ENCODE measurements at places on chromosomes 6 and 20.

- no peak for DNase-seq
Observed at GRCh38 chr6:140001005-140001404, 626.6 kb upstream of the CITED2 start.

- DNase-seq = peak; percentile 16
Observed at GRCh38 chr20:38805958-38806854, 709 bp downstream of the PPP1R16B start.

DNA sequence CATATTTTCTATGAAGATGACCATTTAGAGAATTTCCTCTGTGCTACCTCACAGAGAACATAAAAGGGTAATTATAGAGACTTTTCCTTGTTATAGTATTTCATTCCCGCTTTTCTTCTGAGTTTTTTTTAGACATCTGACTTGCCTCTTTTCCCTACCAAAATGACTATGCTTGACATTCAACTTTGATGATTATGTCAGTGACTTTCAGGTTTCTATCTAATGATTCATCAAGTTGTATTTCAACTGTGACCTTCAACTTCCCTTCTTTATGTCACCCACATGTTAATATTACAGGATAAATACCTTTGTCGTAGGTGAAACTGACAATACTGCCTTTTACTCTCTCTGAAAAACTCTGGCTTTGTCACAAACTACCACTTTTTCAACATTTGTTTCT lies 95.3 kb downstream of the MLIP start:
- no peak for DNase-seq

DNA sequence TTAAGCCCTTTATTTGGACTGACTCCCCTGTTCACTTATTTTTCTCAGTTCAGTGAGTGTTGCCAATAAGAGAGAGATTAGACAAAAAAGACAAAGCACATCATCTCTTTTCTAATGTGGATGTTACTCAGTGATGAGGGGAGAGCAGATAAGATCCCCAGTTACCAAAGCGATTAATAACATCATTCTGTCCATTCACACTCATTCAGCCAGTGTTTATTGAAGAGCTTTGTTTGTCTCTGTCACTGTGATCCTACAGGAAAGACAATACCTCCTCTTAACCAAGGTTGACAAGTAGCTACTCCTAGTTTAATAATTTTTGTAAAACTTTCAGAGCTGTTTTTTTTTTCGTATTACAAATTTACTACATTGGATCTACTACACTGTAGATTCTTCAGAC lies 163.0 kb downstream of the EYA4 start:
- DNase-seq = no peak

DNA sequence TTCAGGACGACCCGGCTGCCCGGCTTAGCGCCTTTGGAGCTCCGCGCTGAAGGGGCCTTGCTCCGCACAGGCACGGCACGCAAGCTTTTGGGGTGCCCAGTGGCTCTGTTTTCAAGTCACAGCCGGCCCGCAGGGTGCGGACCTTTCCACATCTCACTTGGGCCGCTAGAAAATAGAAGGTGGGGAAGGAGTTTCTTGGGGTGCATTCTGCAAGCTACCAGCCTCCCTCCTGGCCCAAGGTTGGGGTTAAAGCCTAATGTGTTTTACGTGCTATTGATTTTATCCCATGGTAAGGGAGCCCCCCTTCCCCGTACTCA lies 561 bp downstream of the KAT14 start:
- no peak for DNase-seq

- DNase-seq = no peak
Observed at GRCh38 chr6:15804164-15805154, 141.6 kb upstream of the DTNBP1 start.

DNA sequence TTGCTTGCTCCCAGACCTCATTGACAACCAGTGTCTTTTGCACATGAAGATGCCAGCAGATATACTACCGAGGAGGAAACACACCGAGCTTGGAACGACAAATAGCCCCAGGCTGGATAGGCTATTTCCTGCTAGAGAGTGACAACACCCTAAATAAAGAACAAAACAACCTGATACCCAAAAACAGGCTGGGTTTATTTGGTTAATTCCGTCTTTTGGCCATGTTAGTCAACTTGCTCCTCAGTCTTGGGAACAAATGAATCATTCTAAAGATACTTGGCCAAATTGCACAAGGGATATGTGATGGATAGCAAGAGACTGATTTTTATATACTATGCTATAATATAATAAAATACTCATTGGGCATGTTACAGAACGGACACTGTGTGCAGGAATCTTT lies 11.5 kb upstream of the MUC22 start:
- no peak for DNase-seq

DNA sequence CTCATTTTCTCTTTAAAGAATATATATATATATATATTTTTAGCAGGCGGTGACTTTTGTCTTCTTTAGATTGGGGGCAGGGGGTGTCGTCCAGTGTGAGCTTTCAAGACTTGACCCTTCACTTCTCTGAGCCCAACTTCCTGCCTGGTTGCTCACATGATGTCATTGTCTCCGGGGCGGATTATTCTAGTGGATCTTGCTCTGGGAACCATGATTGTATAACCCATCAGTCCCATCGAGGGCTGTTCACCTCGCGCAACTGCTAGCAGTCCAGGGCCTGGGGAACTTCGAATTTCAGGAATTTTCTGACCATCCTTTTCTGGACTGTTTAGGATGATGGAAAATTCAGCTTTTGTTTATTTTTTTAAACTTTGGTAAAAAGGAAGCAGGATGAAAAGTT lies 1.0 kb downstream of the IGF2R start:
- DNase-seq = peak; percentile 90

DNA sequence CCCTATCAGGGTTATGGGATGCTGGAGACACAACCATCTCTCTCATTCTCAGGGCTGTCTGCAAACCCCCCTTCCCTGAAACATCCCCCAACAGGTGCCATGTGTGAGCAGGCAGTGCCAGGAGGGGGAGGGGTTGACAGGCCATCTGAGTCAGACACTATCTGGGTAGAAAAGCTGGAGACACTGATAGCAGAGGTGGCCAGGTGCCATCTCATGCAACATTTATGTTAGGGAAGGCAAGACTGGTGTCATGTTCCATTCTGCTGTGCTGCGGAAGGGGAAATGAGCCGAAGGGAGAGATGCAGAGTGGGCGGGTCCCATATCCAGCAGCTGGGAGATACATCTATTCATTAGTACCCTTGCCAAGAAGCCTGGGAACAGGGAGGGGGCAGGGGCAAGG lies 3.5 kb downstream of the LHFPL5 start:
- DNase-seq = no peak

GRCh38 chr6:3881711-3882421 lies 32.7 kb downstream of the FAM50B start:
- no peak for DNase-seq

DNA sequence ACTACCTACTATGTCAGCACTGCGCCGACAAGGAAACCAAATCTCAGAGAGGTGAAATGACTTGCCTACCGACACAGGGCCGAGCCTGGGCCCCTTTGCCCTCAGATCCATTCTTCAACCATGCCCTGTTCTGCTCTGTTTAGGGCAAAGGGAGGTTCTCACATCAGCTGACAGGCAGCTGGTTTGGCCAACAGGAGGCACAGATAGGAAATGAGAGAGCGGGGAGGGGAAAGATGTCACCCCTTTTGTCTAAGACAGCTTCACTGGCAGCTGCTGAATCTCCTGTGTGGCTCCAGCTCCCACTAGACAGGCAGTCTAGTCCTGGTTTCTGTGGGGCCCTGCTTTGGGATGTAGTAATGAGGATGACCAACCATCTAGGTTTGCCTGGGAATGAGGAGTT lies 158.7 kb downstream of the TMEM200A start:
- DNase-seq = no peak

DNA sequence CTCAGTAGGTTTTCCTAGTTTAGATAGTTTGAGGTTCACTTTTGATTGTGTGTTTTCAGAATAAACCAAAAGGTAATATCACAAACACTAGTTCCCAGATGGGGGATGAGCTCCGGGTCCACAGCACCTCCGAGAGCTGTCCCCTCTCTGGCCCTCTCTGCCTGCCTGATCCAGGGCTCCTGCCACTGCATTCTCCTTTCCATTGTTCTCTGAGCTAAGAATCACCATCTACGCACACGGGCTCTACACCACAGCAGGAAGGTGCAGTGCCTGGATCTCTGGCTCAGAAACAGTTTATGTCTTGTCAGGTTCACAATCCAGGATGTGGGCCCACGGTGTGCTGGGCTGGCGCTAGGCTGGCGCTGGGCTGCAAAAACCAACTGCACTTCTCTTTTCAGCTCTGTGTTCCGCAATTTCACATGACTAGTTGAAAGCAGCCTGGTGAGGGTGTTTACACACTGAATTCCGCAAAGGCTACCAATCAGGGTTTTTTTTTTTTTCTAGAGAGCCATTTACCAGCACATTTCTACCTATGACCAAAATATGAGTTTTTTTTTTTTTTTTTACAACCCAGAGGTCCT lies 167.5 kb downstream of the SOD2 start:
- no peak for DNase-seq

DNA sequence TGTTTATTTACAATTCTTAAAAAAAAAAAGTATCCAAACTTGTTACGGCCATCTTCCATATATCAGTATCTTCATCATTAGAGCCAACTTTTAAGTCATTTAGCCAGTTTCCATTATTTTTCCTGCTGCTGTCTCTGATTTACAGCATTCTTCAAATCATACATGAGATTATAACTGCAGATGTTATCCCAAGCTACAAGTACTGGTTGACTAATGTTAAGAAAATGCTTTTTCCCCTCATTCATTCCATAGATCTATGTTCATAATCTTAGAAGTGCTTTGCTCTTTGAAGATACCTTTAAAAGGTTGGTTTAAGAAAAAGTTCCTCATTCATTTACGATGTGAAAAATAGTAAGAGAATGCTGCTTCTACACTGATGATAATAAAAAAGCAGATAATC lies 158.7 kb downstream of the RNGTT start:
- no peak for DNase-seq

DNA sequence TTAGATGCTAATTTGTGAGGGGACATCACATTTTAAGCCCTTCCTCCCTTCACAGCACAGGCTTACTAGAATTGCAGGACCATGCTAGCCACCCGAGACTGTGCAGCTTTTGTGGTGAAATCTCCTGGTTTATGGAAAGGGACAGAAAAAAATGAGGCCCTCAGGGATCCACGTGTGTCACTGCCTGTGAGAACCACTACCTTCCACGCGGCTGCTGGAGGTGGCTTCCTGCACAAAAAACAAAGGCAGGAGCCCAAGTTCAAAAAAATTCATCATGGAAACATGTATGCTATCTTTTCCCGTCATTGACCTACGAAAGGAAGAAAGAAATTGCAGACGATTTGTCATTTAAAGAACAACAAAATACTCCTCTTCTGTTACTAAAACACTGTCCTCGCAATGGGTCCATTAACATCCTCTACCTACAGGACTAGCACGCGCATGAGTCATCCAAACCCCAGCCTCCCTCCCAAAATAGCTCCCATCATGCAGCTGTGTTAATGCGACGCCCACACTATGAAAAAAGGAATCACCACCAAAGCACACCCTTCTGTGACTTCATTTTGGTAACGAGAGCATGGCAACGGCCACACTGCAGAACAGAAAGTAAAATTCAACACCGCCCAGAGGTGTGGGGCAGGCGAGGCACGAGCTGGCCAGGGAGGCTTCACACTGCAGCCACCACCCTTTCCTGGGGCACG lies 45.7 kb downstream of the RAMACL start:
- DNase-seq = no peak

DNA sequence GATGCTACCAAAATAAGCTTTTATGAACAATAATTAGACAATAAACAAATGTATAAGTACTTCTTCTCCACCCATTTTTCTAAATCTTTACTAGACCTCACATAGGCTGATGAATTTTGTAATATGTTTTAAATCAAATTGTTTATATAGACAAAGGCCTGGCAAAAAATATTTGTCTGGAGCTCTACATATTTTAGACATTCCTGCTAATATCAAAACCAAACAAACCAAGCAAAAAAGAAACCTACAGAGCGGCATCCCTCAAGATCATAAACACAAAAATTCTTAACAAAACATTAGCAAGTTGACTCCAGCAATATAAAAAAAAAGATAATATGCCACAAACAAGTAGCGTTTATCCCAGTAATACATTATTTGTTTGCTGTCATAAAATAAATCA lies 87.2 kb downstream of the ADAT2 start:
- DNase-seq = no peak

GRCh38 chr6:53431704-53432103 lies 83.0 kb upstream of the ELOVL5 start:
- DNase-seq = no peak

GRCh38 chr6:83311231-83311630 lies 118.1 kb downstream of the RWDD2A start:
- DNase-seq = no peak

DNA sequence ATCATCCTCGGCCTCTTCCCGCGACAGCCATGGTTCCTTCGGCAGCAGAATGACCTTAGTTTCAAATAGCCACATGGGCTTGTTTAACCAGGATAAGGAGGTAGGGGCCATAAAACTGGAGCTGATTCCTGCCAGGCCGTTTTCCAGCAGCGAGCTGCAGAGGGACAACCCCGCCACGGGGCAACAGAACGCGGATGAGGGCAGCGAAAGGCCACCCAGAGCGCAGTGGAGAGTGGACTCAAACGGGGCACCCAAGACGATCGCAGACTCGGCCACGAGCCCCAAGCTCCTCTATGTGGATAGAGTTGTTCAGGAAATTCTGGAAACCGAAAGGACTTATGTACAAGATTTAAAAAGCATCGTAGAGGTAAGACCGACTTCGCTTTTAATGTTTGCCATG lies 131.8 kb upstream of the MTHFD1L start:
- no peak for DNase-seq

DNA sequence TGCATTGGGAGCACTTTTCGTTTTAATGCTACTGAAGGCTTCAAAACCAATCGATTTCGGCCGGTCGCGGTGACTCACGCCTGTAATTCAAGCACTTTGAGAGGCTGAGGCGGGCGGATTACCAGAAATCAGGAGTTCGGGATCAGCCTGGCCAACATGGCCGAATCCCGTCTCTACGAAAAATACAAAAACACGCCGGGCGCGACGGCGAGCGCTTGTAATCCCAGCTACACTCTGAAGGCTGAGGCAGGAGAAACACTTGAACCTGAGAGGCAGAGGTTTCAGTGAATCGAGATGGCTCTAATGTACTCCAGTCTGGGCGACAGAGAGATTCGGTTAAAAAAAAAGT lies 58.4 kb downstream of the TRIM38 start:
- DNase-seq = no peak

Measured in HuH-7.5 (cell line).